Occipital lobe (tissue), 3 donors: ENCODE measurements at places on chromosomes 16 and 17.

DNA sequence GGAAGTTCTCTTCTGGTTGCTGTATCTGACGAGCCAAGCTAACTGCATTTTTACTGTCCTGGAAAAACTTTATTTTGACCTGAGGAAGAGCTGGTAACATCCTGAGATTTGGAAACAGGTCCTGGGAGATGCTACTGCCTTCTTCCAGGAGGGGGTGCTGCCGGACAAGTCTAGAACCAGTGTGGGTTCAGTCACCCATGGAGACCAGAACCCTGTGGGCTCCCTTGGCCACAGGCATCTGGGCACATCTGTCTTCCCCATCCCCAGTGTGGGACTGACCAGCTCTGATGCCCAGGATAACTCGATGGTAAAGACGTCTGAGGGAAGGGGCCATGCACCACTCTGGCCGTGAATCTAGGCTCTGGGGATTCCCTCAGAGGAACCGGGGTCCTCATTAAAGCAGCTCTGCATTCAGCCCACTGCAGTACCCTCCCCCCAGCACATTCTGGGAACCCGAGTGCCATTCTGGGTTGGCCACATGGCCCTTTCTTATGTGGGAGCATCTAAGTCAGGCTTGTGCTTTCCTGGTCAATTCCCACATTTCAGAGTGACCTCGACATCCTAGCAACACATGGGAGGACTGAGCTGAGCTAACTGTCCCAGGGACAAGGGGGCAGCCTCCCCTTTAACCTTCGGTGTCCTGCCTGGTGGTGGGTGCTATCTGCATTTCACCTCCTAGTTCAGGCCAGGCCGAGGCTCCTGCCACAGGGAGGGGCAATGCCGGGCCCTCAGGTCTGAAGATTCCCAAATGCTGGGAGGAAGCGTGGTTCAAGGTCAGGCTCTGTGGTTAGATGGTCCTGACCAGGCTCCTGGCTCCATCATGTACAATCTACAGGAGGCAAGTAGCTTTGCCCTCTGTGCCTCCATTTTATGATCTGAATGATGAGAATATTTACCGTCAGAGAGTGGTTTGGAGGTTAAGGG lies 6.4 kb downstream of the C16orf86 start:
- peak; percentile 43 for DNase-seq

DNA sequence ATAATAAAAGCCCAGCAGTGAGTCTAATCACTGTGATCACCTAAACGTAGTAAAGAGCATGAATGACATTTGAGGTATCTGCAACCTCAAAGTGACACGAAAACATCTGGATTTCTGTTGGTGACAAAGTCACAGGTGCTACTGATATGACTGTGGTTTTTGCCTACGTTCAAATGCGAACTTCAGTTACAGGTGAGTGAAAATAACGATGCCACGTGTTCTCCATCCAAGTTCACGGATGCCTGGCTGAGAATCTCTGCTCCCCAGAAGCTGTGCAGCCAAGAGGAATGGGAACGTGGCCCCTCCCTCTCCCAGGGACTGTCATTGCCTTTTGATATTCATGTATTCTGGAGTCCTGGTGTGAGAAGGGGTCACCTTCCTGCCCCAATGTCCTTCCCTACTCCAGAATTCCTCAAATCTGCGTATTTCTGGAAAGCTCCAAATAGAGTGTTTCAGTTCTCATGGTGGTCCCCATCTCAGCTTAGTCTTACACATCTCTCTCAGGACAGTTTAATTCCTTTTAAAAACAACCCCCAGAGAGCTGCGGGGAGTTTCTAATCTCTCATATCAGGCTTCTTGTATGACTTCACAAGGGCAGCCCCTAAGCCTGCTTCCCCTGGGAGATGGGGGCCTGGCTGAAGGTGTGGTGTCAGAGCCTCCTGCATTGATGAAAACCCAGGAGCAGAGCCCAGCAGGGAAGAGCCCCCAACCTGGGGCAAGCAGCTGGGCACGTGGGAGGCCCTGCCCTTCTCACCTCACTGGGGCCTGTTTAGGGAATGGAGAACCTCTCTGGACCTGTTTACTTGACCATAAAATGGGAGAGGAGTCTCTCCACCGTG lies 25.8 kb downstream of the PIK3R5 start:
- no peak for DNase-seq

DNA sequence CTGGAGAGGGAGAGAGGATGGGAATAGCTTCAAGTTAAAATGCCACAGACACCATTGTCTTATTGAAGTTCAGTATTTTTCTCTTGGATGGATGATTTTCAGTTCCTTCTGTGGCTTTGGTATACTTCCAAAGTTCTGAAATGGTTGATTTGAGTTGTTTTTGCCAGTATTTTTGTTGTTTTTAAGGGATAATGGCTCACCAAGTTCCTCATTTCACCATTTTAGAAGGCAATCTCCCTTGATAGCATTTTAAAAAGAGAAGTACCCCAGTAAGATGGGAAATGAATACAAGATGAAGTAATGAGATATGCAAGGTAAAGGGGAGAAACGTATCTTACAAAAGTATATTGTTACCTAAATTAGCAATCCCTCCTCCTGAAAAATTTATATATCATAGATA lies 18.5 kb upstream of the SPDYE4 start:
- DNase-seq: no peak

DNA sequence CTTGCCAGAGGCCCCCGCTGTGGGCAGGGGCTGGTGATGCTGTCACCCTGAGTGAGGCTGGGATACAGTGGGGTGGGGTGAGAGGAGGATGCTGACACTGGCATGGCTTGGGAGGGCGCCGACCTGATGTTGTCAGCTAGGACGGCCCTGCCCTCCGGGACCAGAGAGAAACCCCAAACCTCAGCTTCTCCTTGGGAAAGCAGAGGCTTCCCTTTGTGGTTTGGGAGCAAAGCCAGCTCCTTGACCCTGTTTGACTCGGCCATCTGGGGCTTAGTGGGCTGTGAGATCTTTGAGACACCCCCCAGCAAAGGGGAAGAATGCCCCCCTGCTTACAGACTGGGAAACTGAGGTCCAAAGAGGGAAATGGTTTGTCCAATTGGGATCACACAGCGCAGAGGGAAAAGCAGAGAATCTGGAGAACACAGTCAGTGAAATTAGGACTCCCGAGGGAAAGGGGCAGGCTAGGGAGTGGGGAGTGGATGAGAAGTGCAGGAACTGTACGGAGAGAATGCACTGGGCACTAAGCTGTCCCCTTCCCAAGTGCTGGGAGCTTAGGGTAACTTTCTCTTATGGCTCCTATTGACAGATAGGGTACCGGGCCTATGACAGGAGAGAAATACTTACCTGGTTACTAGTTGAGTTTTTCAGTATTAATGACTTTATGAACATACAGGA lies 40.7 kb upstream of the DLX4 start:
- no peak for DNase-seq

- DNase-seq: no peak
These were observed 16.7 kb downstream of the SOCS3 start for GRCh38 chr17:78343187-78343542.

DNA sequence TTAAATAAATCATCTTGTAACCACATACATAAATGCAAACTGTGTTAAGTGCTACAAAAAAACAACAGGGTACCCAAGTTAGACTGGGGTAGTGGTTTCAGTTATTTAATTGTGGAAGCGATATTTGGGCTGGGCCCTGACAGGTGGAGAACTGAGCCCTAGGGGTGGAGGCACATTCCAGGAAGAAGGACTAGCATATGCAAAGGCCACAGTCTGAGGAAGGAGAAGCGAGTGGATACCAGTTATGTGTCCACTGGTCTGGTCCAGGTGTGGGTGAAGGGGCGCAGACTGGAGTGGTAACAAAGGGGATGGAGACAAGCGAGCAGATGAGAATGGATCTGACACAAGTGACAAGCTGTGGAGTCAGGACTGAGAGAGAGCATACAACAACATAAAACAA lies 22.9 kb downstream of the TXNDC11 start:
- no peak for DNase-seq

- DNase-seq: no peak
These were observed 9.9 kb upstream of the GPRC5B start for GRCh38 chr16:19894586-19894985.

DNA sequence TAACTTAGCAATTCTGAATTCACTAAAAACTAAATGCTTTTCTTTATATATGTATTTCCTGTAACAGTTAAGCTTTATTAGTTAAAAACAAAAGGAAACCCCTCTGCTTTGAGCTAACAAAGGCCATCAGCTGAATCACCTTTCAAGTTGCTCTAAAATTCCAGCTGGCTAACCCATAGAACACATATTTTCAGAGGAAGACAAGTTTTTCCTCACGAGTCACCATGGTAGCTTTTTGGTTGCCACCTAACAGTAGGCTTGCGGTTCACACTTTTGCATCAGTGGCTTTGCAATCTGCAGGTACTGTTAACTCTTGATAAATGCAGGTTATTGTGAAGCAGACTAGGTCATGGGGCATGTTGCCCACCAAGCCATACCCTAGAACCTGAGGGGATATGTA lies 57.6 kb upstream of the IRX5 start:
- no peak for DNase-seq

DNA sequence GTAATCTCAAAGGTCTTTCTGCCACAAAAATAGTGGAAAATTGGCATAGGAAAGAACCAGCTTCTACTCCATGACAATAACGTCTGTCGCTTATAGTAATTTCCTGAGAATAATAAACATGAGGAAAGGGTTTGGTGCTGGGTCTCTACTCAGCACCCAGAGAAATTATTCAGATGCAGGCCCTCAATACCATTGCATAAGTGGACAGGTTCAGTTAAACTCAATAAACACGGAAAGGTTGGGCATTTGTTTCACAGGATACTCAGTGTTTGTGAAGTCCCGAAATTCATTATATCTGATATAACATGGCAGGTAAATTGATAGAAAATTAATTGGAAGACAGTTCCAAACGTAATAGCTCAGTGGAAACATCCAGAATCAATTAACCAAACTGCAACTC lies 254.0 kb downstream of the CNTNAP4 start:
- DNase-seq: no peak

DNA sequence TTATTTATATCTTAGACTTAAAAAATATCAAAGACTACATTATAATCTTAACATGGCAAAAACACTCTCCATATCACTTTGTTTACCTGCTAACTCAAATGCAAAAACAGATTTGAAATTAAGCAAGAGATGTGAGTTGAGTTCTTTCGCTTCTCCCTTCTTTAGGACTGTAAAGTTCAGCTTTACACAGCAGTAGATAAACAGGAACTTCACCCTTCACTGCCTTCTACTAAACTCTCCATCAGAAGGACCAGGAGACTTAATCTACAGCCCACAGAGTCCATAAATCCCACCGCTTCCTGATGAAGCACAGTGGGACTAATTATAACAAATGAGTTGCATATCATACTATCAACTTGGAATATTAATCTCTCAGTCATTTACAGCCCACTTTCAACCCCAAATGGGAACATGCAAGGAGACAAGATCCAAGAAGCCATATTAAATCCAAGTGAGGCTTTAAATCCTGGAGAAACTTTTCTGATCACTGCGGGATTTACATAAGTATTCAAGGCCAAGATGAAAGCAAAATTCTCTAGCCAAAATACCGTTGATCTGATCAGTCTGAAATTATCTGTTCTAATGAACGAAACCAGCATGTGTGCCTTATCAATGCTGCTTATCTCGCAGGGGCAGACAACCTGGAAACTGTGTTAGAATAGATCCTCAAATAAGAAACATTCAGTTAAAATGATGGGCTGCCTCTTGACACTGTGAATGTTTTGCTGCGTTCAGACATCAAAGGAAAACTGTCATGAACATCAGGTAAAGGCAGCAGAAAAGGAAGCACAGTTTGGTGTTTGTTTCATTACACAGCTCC lies 1.6 kb downstream of the AMFR start:
- DNase-seq: no peak

DNA sequence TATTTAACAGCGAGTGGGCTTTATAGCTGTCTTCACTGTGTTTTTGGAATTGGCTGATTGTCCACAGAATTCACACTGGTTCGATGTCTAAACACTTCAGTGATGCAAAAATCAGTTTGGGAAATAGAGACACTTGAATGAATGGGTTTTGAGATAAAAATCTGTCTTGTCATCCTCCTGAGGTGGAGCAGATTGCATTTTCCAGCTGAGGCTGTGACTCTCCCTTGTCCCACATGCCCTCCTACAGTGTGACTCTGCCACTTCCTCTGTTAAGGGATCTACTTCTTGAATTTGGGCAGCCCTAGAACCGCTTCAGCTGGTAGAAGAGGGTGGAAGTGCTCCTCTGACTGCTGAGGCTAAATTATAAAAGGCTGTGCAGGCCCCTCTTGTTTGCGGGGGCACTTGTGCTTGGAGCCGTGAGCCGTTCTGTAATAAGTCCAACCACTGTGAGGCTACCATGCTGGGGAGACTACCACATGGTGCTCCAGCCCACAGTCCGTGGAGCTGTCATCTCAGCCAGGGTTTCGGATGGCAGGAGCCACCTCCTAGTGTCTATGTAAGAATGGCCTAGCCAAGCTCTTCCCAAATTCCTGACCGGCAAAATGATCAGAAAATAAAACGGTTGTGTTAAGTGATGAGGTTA lies 175.9 kb downstream of the SPECC1 start:
- no peak for DNase-seq

DNA sequence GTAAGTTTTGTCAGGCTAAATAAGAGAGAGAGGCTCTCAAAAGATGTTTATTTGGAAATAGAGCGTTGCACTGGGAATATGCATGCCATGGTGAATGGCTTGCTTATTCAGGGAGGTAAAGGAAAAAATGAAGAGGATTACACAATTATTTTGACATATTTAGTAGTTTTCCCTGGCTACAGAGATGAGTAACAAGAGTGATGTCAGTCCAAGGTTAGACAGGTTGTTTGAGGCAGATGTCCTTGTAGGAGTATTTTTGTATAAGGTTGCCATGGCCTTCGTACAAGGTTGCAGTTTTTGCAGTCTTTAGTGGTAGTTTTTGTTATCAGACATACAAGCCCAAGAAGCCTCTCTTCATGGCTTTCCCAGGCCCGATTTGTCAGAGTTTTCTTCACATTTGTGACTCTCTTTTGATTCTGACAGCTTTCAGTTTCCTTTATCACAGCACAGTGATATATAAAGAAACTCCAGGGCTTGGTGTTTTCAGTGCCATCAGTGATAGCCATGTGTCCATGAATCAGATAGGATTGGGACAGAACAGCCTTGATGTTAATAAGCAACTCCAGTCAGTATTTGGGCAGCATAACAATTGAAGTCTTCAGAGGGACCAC lies 18.7 kb upstream of the LGALS9 start:
- DNase-seq: no peak

GRCh38 chr16:30041841-30042240 lies 10.8 kb upstream of the TLCD3B start:
- no peak for DNase-seq
